Left cardiac atrium (tissue), 4 donors: ENCODE measurements at places on chromosomes 6 and 20. TPM values are rescaled to one million over a fixed set of nuclear protein-coding genes. Genes with fewer than 3 reads are reported as not detected.

DNA sequence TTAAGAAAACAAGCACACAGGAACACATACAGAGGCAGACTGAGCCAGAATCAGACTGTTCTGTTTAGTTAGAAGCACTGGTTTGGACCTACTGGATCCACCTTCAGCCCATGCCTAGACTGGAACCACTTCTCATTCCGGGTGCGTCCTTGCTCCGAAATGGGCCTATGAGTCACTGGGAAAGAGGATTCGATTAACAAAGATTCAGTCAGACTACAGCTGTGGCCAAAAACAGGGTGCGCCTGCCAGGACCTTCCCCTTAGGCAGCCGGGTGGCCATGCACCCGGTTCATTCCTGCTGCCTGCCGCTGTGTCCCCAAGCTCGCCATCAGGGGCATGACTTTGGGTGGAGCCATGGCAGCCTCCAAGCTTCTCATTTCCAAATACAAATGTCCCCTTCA is 14.5 kb upstream of the KCNK5 start:
- DNase-seq = peak; percentile 39

DNA sequence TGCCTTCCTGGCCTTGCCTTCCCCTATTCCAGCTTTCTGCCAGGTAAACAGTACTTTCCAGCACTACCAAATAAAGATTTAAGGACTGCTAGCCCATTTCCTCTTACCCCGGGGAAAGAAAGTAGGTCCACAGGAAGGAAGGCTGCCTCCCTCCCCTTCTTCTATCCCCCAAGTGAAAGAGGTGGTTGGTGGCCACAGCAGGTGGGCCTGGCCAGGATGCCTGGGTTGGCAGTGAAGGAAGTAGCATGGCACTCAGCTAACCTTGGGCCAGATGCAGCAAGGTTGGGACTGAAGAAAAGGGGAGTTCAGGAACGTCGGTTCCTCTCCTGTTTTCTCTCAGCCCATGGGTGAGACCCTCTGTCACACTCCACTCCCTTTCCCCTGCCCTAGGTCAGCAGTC is 8.9 kb downstream of the NFKBIL1 start:
- DNase-seq = no peak

Gene PCSK2
- total RNA-seq = 1.4 TPM

Gene NFS1
- total RNA-seq = 36.8 TPM

DNA sequence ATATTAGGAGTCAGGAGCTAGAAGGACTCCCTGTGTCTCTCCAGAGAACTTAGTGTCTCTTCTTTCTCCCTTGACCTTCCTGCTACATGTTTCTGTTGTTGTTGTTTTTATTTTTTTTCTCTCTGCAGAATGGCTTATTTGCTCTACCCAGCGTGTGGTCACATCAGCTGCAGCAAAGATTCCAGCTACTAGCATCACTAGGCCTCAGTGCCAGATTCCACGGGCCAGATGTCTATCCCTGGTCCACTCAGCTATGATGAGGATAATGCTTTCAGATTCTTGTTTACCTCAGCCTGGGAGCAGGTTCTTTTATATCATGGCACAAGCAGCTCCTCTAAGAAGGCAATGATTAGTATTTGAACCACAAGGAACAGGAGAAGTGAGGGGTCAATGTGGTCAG is 110.0 kb downstream of the PLCB1 start:
- no peak for DNase-seq

- DNase-seq = no peak
Measured at GRCh38 chr6:150250826-150251225, 108.0 kb downstream of the PPP1R14C start.

DNA sequence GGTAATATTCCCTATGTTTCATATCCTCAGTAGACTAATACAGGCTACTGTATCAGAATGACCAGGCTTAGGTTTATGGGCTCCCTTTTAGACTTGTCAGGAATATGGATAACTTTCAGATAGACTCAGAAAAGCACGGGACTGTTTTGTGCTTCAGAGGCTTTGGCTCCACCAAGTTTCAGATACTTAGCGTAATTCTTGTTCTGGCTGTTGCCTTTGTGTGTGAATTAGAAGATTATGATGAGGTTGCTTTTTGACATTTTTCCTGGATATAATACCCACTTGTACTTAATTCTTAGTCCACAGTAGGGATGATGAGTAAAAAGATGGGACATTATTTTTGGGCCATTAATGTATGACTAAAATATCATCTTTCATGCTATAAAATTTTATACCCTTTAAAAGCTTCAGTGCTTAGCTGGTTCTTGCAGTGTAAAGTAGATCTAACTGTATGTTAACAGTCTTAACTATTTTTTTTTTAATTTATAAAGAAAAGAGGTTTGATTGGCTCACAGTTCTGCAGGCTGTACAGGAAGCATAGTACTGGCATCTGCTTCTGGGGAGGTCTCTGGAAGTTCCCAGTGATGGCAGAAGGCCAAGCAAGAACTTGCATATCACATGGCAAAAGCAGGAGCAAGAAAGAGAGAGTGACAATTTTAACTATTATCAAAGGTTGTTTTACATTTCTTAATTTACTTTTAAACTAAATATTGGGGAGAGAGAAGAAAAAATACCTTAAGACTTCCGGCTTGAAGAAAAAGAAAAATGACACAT is 120.7 kb downstream of the ZFAND3 start:
- peak; percentile 53 for DNase-seq

Gene ELOVL4
- total RNA-seq = 0.47 TPM

Gene NRN1
- total RNA-seq = 12.8 TPM

- DNase-seq = peak; percentile 28
Measured at GRCh38 chr20:23200914-23201313, 114.8 kb upstream of the CD93 start.

DNA sequence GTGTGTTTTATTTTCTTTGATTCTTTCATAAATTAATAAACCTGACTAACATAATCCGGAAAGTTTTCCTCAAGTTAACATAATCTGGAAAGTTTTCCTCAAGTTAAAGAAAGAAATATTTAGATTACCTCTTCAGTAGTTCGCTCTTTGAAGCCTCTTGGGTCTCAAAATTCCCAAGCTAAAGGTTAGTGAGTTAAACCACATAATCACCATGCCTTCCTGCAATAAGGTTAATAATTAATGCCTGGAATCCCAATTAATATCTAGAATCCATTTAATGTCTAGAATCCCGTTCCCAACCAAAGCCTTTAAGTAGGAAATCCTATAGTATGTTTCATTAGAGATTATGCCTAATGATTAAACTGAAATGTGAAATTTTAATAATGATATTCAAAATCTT is 12.9 kb downstream of the DCDC2 start:
- no peak for DNase-seq

DNA sequence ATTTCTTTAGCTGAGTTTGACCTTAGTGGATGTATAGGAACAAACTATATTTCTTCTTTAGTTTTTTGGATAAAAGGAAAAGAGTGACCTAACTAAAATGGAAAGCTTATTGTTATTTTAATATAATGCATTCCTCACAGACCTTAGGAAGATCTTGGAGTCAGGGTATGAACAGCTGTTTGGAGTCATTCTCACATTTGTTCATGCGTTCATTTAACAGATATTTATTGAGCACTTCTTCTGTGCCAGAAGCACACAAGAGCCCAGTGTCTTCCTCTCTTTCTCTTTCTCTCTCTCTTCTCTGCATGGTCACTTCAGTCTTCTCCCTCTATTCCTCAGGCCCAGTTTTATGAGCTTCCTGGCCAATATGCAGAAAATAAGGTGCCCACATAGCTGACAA is 744.0 kb upstream of the MAP3K7 start:
- no peak for DNase-seq

Gene MARCKS
- 32.6 TPM for total RNA-seq

DNA sequence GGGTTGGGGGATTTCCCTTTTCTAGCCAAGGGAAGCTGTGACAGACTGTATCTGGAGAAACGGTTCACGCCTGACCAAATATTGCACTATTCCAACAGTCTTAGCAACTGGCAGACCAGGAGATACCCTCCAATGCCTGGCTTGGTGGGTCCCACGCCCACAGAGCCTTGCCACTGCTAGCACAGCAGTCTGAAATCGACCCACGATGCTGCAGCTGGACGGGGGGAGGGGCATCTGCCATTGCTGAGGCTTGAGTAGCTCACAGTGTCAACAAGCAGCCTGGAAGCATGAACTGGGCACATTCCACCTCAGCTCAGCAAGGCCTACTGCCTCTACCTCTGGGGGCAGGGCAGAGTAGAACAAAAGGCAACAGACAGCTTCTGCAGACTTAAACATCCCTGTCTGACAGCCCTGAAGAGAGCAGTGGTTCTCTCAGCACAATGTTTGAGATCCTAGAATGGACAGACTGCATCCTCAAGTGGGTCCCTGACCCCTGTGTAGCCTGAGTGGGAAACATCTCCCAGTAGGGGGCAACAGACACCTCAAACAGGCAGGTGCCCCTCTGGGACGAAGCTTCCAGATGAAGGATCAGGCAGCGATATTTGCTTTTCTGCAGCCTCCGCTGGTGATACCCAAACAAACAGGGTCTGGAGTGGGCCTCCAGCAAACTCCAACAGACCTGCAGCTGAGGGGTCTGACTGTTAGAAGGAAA is 89.9 kb upstream of the ECI2 start:
- no peak for DNase-seq
